ENCODE measurements at places on chromosomes 7 and 10.

- H3K4me1 ChIP-seq: no peaks in the 10 kb centered on the region
- no peak for DNase-seq
- H3K27ac ChIP-seq: no peak overlapping the region
- H3K4me3 ChIP-seq: no peak overlapping the region
- no peaks in the 10 kb centered on the region for H3K27me3 ChIP-seq
Observed at GRCh38 chr10:133401981-133402725, 8.2 kb downstream of the MTG1 start.

DNA sequence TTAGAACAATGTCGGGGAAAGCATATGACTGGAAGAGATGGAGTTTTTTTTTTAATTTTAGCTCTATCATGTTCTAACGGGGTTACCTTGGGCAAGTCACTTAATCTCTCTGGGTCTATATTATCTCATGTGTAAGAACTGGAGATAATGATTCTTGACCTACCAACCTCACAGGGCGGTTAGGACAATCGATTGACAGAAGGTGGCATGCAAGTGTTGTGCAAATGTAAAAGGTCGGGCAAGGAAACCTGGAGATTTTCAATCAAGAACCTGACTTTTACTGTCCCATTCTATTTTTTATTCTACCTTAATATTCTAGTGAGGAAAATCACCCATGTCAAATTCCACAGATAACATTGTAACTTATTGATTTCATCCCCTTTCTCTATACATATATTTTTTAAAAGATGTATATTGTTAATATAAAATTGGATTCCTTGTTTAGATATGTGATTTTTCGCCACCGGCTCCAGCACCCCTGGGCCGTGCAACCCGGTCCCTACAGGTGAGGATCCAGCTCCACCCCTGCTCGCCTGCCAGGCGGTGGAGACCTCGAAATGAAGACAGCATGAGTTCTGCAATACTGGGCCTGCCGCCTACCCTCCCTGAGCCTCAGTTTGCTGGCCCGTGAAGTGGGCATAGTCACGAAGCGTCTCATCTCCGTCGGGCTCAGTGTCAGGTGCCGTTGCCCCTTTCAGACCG, 497.6 kb upstream of the PHF14 start:
- H3K27me3 ChIP-seq: no peaks in the 10 kb centered on the region
- no peaks in the 10 kb centered on the region for H3K36me3 ChIP-seq
- no peak overlapping the region for H3K4me3 ChIP-seq
- no peak for DNase-seq
- H3K27ac ChIP-seq: no peak overlapping the region

DNA sequence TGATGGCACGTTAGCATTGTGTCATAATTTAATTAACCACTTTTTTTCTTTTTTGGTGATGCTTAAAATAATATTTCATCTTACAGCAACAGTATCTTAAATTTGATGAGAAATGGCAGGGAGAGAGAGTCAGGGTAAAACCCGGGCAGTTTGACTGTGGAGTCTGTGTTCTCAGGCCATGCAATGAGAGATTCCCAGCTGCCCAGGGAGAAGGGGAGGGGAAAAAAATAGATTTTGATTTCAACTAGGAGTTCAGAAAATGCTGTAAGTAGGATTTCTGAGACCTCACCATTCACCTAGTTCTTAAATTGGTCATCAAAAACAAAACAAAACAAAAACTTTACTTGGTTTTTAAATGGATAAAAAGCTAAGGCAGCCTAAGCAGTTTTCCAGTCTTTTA, 37.4 kb upstream of the XPNPEP1 start:
- no peak overlapping the region for H3K4me3 ChIP-seq
- no peak overlapping the region for H3K27ac ChIP-seq
- no peak for DNase-seq
- H3K36me3 ChIP-seq: no peaks in the 10 kb centered on the region
- peaks cover 13% of the 10 kb centered on the region for H3K4me1 ChIP-seq

DNA sequence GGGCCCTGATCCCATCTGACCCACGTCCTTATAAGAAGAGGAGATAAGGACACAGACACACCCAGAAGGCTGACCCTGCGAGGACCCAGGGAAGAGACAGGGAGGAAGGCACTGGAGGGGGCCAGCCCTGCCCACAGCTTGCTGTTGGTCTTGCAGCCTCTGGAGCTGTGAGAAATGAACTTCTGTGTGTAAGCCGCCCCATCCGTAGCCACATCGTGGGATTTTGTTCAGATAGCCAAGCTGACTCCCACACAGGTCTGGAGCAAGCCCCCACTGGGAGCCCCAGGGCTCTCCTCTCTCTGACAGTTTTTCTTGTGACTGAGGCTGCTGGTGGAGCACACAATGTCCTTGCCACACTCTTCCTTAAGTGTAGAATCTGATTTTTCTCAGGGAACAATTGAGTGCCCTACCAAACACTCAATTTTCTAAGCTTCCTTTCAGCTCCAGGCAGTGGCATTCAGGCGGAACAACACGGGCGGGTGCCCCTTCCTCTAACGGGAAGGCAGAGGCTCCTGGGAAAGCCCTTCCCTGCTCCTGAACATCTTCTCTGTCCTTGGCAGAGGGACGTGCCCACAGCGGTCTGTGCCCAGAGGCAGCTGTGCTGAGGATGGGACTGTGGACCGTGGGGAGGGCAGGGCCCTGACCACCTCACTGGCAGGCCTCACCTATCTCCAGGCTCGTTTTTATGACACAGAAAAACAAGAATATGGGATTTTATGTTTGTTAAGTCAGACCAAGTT, 160.6 kb upstream of the SHH start:
- no peak overlapping the region for H3K4me3 ChIP-seq
- H3K36me3 ChIP-seq: no peaks in the 10 kb centered on the region
- no peak overlapping the region for H3K27ac ChIP-seq
- DNase-seq: no peak
- no peaks in the 10 kb centered on the region for H3K27me3 ChIP-seq

- no peaks in the 10 kb centered on the region for H3K4me1 ChIP-seq
- no peak overlapping the region for H3K4me3 ChIP-seq
- no peak overlapping the region for H3K27ac ChIP-seq
Observed at GRCh38 chr10:132311338-132311939, 3.7 kb upstream of the STK32C start.

- no peak overlapping the region for H3K27ac ChIP-seq
- DNase-seq: no peak
- H3K4me1 ChIP-seq: no peaks in the 10 kb centered on the region
- H3K36me3 ChIP-seq: peaks cover 48% of the 10 kb centered on the region
- H3K4me3 ChIP-seq: no peak overlapping the region
- H3K27me3 ChIP-seq: no peaks in the 10 kb centered on the region
Observed at GRCh38 chr10:95610727-95611126, 45.8 kb downstream of the ALDH18A1 start.

DNA sequence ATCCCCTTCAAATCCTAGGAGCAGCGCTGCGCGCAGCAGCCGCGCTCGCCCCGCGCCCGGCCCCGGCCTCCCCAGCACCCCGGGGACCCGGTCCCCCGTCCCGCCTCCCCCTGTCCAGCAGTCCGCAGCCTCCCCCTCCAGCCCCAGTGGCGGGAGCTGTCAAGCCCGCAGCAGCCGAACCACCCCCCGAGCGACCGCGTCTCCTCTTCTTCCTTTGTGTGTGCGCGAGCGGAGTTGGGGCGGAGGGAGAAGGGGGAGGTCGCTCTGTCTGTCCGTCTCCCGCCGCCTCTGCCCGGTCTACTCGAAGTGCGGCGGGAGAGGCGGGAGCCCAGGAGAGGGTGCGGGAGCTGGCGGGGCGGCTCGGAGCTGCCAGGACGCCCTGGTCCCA, 375 bp upstream of the CHN2 start:
- H3K36me3 ChIP-seq: no peaks in the 10 kb centered on the region
- H3K4me1 ChIP-seq: peaks cover 3% of the 10 kb centered on the region
- DNase-seq: no peak
- peaks cover 3% of the 10 kb centered on the region for H3K27me3 ChIP-seq
- H3K27ac ChIP-seq: no peak overlapping the region
- H3K4me3 ChIP-seq: peak overlapping the region; percentile 76

DNA sequence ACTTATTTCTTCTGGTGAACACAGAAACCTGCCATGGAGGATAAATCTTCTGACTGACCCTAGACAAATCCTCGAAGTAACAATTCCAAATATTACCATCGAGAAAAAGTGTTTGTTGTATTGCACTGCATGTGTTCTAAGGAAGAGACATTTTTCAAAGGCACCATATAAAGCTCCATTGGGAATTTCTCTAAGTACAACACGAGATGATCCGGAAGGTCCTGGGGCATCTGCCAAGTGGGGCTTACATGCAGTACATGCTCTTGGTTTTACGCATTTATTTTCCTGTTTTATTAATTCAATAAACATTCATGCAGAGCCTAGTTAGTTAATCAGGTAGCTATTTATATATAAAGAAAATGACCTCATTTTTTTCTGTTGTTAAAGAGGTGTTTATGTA, 692.0 kb upstream of the IGFBP3 start:
- no peaks in the 10 kb centered on the region for H3K27me3 ChIP-seq
- no peak overlapping the region for H3K27ac ChIP-seq
- no peak overlapping the region for H3K4me3 ChIP-seq
- no peaks in the 10 kb centered on the region for H3K36me3 ChIP-seq
- H3K4me1 ChIP-seq: no peaks in the 10 kb centered on the region

- no peak overlapping the region for H3K4me3 ChIP-seq
- H3K27ac ChIP-seq: no peak overlapping the region
- no peaks in the 10 kb centered on the region for H3K36me3 ChIP-seq
- H3K4me1 ChIP-seq: no peaks in the 10 kb centered on the region
- DNase-seq: no peak
Observed at GRCh38 chr10:50997461-50997860, 76.8 kb upstream of the PRKG1 start.

DNA sequence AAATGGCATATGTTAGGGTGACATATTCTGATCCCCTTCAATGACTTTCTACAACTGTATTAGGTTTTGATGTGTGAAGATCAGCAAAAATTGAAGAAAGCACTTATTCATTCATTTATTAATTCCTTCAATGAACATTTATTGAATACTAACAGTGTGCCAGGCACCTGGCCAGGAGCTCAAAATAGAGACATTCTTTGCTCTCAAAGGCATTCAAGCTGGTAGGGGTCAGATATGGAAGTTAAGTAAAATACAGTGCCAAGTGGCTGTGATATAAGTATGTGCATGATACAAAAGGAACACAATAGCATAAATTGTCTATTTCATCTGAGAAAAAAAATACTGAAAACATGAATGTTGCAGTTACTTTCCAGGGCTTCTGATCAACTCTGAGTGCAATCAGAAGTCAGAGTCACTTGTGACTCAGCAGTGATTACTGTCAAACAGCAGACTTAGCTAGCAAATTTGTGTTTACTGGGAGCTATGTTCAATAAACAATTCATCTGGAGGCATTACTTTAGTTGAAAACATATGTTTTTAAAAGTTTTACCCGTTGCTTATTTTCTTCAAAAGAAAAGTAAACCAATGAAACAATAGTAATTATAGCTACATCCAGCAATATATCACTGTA, 60.4 kb upstream of the CACNB2 start:
- peaks cover 3% of the 10 kb centered on the region for H3K27me3 ChIP-seq
- H3K4me1 ChIP-seq: no peaks in the 10 kb centered on the region
- H3K36me3 ChIP-seq: no peaks in the 10 kb centered on the region
- H3K4me3 ChIP-seq: no peak overlapping the region

DNA sequence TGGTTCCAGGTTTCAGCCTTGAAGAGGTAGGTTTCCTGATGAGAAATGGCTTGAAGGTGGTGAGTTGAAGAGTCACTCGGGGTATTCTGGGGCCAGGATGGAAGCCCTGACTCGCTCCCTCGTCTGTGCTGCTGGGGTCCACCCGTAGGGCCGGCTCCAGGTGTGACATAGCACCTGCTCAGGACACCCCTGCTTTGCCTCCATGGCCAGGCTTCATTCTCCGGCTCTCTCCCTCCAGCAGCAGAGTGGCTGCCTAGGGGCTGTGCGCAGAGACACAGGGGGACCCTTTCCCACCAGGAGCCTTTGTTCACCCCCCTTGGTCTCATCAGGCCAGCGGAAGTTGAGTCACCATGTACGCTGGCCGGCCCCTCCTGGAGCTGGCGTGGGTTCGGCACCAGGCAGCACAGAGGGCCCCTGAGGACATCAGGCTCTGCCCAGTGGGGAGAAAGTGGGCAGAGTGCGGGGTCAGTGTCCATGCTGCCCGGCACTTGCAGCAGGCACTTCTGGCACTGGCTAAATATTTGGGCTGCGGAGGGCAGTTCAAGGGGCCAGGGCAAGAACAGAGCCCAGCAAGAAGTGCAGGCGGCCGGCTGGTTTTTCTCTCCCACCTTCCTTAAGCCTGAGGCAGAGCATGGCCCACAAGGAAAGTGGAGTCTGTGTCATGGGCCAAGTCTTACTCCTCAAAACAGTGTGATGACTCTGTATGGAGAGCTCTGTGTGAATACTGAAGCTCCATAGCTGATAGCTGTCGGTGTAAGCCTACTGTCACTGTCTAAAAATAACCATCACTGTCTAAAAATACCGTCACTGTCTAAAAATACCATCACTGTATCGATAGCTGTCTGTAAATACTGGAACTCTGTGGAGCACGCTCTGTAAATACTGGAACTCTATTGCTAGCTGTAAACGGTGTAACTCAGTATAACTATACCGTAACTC, 3.7 kb upstream of the PRKAR1B start:
- no peak overlapping the region for H3K4me3 ChIP-seq
- peaks cover 11% of the 10 kb centered on the region for H3K4me1 ChIP-seq
- H3K36me3 ChIP-seq: peaks cover 28% of the 10 kb centered on the region
- no peak overlapping the region for H3K27ac ChIP-seq
- H3K27me3 ChIP-seq: no peaks in the 10 kb centered on the region
- no peak for DNase-seq

GRCh38 chr7:41819645-41820044, 116.8 kb upstream of the INHBA start:
- no peak overlapping the region for H3K4me3 ChIP-seq
- no peak for DNase-seq
- H3K27me3 ChIP-seq: peaks cover 7% of the 10 kb centered on the region
- H3K36me3 ChIP-seq: no peaks in the 10 kb centered on the region
- H3K27ac ChIP-seq: no peak overlapping the region

Data from keratinocyte (primary cell).